ENCODE measurements at places on chromosomes 5 and 9. TPM values are rescaled to one million over a fixed set of nuclear protein-coding genes. Genes with fewer than 3 reads are reported as not detected.

DNA sequence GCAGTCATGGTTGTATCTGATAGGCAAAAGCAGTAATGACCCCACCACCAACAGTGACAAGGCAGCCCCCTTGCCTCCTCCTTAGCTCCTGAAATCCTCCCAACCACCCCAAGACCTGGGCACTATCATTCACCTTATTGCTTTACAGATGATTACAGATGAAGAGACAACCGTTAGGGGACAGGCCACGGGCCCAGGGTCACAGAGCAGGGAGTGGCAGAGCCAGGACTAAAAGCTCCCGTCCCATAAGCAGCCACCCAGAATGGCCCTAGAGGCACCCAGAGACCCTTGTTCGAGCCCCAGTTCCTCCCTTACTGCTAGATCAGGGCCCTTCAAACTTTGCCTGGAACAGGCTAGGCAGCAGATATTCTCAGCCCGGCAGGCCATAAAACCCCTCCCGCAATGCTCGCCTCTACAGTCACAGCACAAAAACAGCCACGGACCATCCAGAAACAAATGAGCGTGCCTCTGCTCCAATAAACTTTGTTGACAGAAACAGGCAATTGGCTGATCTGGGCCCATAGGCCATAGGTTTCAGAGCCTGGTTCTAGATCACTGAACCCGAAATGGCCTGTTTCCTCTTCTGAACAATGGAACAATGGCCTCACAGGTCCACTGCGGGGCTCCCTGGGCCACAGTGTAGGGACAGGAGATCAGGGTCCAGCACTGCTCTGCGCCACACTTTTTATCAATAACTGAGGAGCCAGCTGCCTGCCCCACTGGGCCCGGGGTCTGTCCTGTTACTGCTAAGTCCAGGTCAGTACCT is 67.0 kb downstream of the LRSAM1 start:
- no peaks in the 10 kb centered on the region for H3K27me3 ChIP-seq
- peaks cover 71% of the 10 kb centered on the region for H3K36me3 ChIP-seq
- H3K4me3 ChIP-seq, result no peak overlapping the region
- no peak for DNase-seq
- peaks cover 18% of the 10 kb centered on the region for H3K4me1 ChIP-seq
- H3K27ac ChIP-seq, result peak overlapping the region; percentile 56

DNA sequence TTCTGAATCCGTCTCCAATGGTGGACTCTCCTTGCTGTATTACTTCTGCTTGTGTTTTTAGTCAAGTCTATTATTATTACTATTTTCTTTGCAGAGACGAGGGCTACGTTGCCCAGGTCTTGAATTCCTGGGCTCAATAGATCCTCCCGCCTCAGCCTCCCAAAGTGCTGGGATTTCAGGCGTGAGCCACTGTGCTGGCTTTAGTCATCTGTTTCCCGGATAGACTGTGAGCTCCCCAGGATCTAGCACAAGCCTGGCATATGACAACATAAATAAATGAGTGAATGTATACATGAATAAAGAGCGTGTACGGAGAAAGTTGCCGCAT is 439 bp upstream of the DDX46 start:
- H3K4me3 ChIP-seq, result peak overlapping the region; percentile 100
- DNase-seq, result no peak
- H3K4me1 ChIP-seq, result peaks cover 14% of the 10 kb centered on the region
- peaks cover 27% of the 10 kb centered on the region for H3K36me3 ChIP-seq
- peak overlapping the region; percentile 93 for H3K27ac ChIP-seq
- no peaks in the 10 kb centered on the region for H3K27me3 ChIP-seq

Gene ZDHHC11B
- total RNA-seq, result 3.0 TPM

DNA sequence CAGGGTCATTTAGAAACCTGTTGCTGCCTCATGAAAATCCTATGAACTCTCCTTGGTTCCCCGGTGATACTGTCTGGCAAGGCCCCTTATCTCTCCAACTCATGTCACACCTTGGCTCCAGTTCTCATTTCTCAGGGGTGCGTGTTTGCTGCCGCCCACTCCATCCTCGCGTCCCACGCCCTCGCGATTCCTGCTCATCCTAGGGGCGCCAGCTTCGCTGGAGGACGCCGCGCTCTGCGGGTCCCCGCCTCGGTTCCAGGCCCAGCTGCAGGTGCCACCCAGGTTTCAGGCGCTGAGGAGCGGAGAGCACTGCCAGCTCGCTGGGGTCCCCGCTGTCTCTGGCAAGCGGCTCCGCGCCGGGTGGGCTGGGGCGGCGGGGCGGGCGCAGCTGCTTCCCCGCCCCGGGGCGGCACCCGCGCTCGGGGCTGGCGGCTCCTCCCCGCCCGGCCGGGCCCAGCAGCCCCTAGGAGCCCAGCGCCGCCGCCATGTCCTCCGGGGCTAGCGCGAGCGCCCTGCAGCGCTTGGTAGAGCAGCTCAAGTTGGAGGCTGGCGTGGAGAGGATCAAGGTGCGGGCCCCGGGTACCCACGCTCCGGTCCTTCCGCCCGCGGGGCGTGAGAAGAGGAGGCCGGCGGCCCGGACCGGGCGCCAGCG is at the start of gene GNG10:
TSS of gene GNG10 (plus strand) at position 456 of the 652 bp plus-strand sequence. CDS start at position 486, 30 bp downstream.
- peak; percentile 65 for DNase-seq
- no peaks in the 10 kb centered on the region for H3K27me3 ChIP-seq

- peaks cover 34% of the 10 kb centered on the region for H3K36me3 ChIP-seq
- H3K27me3 ChIP-seq, result no peaks in the 10 kb centered on the region
- DNase-seq, result no peak
- peak overlapping the region; percentile 98 for H3K27ac ChIP-seq
These were observed 122.4 kb upstream of the SLC12A2 start for GRCh38 chr5:127961006-127961762.

DNA sequence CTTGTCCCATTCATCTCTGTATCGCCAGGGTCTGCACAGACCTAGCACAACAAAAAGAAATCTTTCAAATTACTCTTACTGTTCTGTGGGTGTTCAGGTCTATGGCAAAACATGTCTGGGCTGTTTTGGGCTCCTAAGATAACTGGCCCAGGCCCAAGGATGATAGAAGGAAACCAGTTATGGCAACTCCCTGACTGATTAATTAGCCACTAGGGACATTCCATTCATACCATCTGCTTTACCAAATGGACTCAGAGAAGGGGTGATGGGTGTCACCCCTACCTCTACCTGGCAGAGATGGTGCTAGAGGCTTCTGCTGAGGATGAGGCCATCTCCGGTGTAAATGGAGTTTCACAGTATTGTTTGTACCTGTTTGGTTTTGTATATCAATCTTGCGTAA is 1.9 kb downstream of the SLC31A2 start:
- H3K4me3 ChIP-seq, result peak overlapping the region; percentile 13
- H3K36me3 ChIP-seq, result peaks cover 15% of the 10 kb centered on the region
- DNase-seq, result no peak
- H3K27me3 ChIP-seq, result peaks cover 28% of the 10 kb centered on the region

GRCh38 chr9:125142560-125143376 is 560 bp downstream of the SCAI start:
- DNase-seq, result peak; percentile 10
- no peaks in the 10 kb centered on the region for H3K4me1 ChIP-seq
- peak overlapping the region; percentile 87 for H3K4me3 ChIP-seq
- no peaks in the 10 kb centered on the region for H3K27me3 ChIP-seq
- H3K36me3 ChIP-seq, result peaks cover 19% of the 10 kb centered on the region

GRCh38 chr5:74579215-74579614 is 61.3 kb downstream of the ENC1 start:
- H3K27ac ChIP-seq, result peak overlapping the region; percentile 27
- no peaks in the 10 kb centered on the region for H3K27me3 ChIP-seq
- H3K4me1 ChIP-seq, result peaks cover 79% of the 10 kb centered on the region
- DNase-seq, result no peak
- peaks cover 14% of the 10 kb centered on the region for H3K36me3 ChIP-seq

DNA sequence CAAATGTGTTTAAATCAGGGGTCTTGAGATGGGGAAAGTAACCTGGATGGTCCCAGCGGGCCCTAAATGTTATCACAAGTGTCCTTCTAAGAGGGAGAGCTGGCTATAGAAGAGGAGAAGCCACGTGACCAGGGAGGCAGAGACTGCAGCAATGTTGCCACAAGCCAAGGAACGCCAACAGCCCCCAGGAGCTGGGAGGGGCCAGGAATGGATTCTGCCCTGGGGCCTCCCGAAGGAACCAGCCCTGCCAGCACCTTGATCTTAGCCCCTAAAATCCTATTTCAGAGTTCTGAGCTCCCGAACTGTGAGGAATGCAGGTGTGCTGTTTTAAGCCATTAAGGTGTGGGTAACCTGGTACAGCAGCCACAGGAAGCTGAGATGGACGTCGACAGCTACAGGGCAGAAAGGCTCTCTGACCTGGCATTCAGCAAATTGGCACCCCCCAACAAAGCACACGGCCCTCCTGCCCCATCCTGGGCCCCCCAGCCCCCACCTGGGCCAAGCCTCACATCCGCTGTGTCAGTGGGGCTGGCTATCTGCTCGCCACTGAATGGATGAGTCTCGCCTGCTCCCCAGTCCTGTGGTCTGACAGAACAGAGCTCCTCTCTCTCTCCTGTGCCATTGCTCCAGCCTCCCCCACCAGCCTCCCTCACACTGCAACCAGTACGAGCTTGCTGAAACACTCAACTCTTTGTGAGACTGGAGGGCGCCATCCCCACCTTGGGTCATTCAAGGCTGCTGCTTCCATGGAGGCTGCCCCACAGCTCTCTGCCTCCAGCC is 78.8 kb downstream of the ADAMTS2 start:
- H3K27ac ChIP-seq, result no peak overlapping the region
- no peaks in the 10 kb centered on the region for H3K4me1 ChIP-seq
- no peak overlapping the region for H3K4me3 ChIP-seq
- no peak for DNase-seq

DNA sequence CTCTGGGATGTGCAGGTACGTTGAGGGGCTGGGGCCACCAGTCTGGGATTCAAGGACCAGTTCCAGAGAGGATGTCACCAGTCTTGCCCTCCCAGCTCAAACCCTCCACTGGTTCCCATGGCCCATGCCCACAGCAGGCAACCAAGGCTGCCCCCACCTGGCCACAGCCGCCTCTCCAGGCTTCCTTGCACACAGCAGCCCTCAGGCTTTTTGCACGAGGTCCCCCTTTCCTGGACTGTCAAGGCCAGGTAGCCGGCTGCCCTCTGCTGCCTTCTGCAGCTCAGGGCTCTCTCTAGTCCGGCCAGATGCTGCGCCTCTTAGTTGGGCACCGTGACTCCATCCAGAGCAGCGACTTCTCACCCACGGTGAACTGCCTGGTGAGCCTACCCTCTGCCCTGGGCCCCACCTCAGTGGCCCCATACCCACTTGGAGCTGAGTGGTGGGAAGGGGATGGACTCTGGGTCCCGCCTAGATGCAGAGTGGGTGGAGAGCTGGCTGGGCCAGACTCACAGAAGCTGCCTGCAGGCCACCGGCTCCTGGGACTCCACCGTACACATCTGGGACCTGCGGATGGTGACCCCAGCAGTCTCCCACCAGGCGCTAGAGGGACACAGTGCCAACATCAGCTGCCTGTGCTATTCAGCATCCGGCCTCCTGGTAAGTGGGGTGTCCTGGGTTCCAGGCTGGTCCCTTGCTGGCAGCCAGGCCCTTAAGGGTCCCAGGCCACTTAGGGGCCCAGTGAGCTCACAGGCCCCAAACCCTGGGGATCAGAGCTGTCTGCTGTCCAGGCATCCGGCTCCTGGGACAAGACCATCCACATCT is 2.9 kb downstream of the WDR38 start:
- H3K27ac ChIP-seq, result no peak overlapping the region
- H3K4me3 ChIP-seq, result no peak overlapping the region

Gene PCDHGB7
- 9.8 TPM for total RNA-seq

DNA sequence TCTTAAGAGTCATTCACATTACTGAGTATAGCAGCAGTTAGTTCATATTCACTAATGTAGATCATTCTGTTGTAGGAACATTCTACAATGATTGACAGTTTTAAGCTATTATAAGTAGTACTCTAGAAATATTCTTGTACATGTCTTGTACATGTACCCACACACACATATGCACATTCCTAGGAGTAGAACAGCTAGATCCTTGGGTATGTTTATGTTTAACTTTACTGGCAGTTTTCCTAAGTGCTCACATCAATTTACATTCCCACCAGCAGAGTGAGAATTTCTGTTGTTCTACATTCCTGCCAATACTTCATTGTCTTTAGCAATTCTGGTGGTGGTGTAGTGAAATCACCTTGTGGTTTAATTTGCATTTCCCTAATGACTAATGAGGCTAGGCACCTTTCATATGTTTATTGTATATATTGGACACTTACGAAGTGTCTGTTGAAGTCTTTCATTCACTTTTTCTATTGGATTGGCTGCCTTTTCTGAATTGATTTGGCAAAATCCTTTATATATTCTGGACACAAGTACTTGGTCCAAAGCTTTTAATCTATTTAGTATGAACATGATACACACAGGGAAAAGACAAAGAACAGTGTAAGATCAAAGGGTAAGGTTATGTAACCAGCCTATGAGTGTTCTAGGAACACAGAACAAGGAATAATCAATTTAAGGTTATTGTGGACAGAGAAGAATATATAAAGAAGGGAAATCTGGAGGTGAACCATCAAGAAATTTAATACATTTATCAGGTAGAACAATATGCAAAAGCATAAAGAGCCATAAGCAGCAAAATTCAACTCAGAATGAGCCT is 95.6 kb downstream of the MLLT3 start:
- H3K27me3 ChIP-seq, result no peaks in the 10 kb centered on the region
- DNase-seq, result no peak
- no peak overlapping the region for H3K27ac ChIP-seq
- peaks cover 23% of the 10 kb centered on the region for H3K4me1 ChIP-seq

GRCh38 chr9:37995348-37995737 is 73.7 kb downstream of the SHB start:
- no peak overlapping the region for H3K4me3 ChIP-seq
- peaks cover 5% of the 10 kb centered on the region for H3K36me3 ChIP-seq
- H3K27ac ChIP-seq, result no peak overlapping the region
- H3K4me1 ChIP-seq, result peaks cover 15% of the 10 kb centered on the region
- H3K27me3 ChIP-seq, result no peaks in the 10 kb centered on the region

DNA sequence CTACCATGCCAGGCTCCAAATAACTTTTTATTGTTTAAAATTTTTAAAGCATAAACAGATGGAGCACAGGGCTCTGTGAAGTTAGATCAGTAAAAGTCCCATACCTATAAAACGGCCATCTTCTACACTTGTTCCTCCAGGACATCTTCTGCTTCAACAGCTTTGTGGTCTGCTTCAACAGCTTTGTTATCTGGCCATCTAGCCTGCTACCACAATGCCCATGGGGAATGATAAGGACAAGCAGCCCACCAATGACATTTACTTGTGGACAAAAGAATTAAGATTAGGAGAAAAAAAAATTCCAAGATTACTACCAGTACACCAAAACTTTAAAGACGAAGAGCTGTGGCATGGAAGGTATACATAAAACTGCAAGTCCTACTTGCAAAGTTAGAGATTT is 2.2 kb upstream of the VPS13A start:
- no peak for DNase-seq
- H3K4me3 ChIP-seq, result no peak overlapping the region
- H3K4me1 ChIP-seq, result peaks cover 25% of the 10 kb centered on the region

GRCh38 chr5:73783828-73784227 is 157.8 kb downstream of the ARHGEF28 start:
- no peak overlapping the region for H3K27ac ChIP-seq
- DNase-seq, result no peak
- H3K27me3 ChIP-seq, result no peaks in the 10 kb centered on the region
- peaks cover 9% of the 10 kb centered on the region for H3K4me1 ChIP-seq
- H3K36me3 ChIP-seq, result no peaks in the 10 kb centered on the region

Gene TTC16
- total RNA-seq, result not detected

Measured in Calu3 (cell line).